ENCODE measurements at places on chromosomes 12 and 14.
A peak's percentile ranks its signal among the peaks of the same experiment; 100 is the strongest.

GRCh38 chr12:47882781-47883546 is 21.8 kb downstream of the VDR start:
- no peak for DNase-seq

DNA sequence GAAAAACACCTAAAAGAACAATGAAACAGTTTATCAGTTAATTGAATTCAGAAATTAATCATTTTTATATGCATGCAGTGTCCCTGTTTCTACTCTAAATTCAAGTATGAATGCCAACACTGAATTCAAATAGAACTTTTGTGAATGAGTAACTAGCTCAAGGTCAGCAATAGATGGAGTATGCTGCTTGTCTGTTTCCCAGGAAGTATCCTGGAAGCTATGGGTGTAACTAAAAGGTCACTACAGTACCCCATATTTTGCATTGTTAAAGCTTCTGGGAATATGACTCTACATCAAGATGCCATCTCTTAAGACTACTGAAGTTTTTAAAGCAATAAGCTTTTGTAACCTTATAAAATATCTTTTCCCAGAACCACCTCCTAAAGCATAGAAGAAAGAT is 681.4 kb upstream of the FBXO33 start:
- no peak for DNase-seq

DNA sequence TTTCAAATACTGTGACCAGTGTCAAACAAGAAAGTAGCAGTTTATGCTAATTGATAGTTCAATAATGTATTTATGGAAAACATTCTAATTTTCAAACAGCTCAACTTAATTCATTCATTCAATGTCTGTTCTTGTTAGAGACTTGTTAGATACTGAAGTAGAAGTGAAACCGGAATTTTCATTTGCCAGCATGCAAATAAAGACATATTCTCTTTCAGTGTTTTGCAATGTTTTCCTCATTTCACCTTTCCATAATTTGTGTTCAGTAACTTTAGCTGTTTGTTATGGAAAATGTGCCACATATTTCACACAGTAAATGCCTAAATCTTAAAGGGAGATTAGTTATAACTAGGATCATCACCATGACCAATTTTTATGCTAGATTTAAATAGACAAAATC is 21.2 kb downstream of the TAS2R50 start:
- no peak for DNase-seq

- no peak for DNase-seq
These were observed 25.3 kb upstream of the TCL1B start for GRCh38 chr14:95660651-95661515.

DNA sequence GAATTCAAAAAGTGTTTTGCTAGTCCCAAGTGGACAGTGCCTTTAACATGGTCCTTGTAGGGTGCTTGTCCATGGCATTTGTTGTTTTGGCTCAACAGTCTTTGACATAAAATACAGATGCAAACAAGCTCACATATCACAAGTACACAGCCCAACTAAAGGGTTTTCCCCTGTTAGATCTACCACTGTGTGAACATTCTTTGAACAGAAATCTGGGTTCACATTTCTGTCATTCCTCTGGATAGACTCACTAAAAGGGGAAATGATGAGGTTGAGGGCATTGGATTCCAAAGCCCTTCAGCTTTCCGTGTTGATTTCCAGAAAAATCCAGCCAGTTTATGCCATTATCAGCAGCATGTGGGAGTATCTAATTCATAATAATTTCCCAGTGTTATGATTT is 54.1 kb downstream of the EP400 start:
- no peak for DNase-seq

- no peak for DNase-seq
These were observed 798.8 kb downstream of the SLC16A7 start for GRCh38 chr12:60394665-60395064.

- DNase-seq: no peak
These were observed 57.6 kb upstream of the FZD10 start for GRCh38 chr12:130104571-130105106.

DNA sequence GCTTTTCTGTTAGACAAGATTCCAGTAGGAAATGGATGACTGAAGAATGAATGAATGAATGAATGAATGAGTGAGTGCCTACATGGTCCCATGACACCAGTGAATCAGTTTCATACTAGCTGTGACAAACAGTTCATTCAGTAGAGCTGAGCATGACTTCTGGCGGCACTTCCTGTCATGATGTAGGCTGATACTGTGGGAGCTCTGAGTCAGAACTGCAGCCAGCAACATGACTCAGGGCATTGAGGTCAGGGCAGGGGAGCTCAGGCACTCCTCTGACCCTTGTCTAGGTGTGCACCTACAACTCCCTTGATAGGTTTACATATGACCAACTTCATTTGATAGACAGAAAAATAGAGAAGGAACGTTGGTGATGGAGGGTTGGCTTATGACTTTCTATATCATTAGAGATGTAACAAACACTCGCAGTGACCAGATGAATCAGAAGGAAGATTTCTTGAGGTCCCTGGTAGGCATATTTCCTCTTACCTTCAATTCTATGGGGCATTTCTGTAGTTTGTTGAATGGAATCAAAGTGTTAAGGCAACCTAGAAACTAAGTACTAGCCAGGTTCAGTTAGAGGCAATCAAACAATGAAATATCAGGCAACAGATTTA is 139.3 kb upstream of the ARHGAP5 start:
- peak; percentile 47 for DNase-seq

- no peak for DNase-seq
These were observed 53.5 kb downstream of the PPP1R12A start for GRCh38 chr12:79881351-79881750.

All from substantia nigra (tissue), 51 donors.